Thyroid gland (tissue), 4 donors: ENCODE measurements at places on chromosomes 11 and 22. TPM values are rescaled to one million over a fixed set of nuclear protein-coding genes. Genes with fewer than 3 reads are reported as not detected.

The DUSP18 gene
- total RNA-seq: 7.1 TPM

The PRRG4 gene
- total RNA-seq: 18.6 TPM

The NFAM1 gene
- 1.4 TPM for total RNA-seq

The PIWIL4 gene
- 3.1 TPM for total RNA-seq

The CSNK2A3 gene
- 4.4 TPM for total RNA-seq

The OPCML gene
- total RNA-seq: 0.33 TPM

The OR51B2 gene
- total RNA-seq: not detected

The UBQLNL gene
- total RNA-seq: 0.54 TPM

The TSPO gene
- total RNA-seq: 234 TPM

The AP5B1 gene
- 21.8 TPM for total RNA-seq

The RAC2 gene
- 6.0 TPM for total RNA-seq

The KDM2A gene
- total RNA-seq: 38.7 TPM

The TNNT3 gene
- total RNA-seq: not detected

The RASGRP2 gene
- 2.8 TPM for total RNA-seq

The APOL3 gene
- 49.6 TPM for total RNA-seq

The OR2AG1 gene
- total RNA-seq: not detected

The SYT13 gene
- total RNA-seq: 12.7 TPM

The DCDC1 gene
- total RNA-seq: 10.1 TPM

The BDNF gene
- 0.88 TPM for total RNA-seq

The XKR3 gene
- total RNA-seq: not detected

The OR51A4 gene
- not detected for total RNA-seq

The RAG1 gene
- total RNA-seq: 4.6 TPM

The CARNS1 gene
- 5.3 TPM for total RNA-seq

The TBX10 gene
- total RNA-seq: not detected

The NDUFV1 gene
- 342 TPM for total RNA-seq

The OR4C45 gene
- total RNA-seq: not detected

The PGA5 gene
- total RNA-seq: not detected

The PLEKHB1 gene
- 92.8 TPM for total RNA-seq

The MRGPRE gene
- total RNA-seq: not detected

The OR8H1 gene
- not detected for total RNA-seq

The TMPRSS4 gene
- total RNA-seq: 1.5 TPM

The PLAAT4 gene
- total RNA-seq: 23.5 TPM

The NLRX1 gene
- 33.1 TPM for total RNA-seq

The ZNF214 gene
- 8.1 TPM for total RNA-seq

The BACE1 gene
- 21.0 TPM for total RNA-seq

The PTPRCAP gene
- 7.2 TPM for total RNA-seq

The GAL3ST1 gene
- not detected for total RNA-seq

The SAA1 gene
- not detected for total RNA-seq

The CLDN5 gene
- total RNA-seq: 303 TPM

The TRPC6 gene
- total RNA-seq: 15.4 TPM

The SYT7 gene
- 10.2 TPM for total RNA-seq

The KCTD21 gene
- 17.3 TPM for total RNA-seq

The AQP11 gene
- 5.6 TPM for total RNA-seq

The FGF19 gene
- not detected for total RNA-seq

The ANO5 gene
- total RNA-seq: 7.4 TPM

The JRKL gene
- 9.4 TPM for total RNA-seq
